ENCODE measurements at places on chromosomes 12 and 14. TPM values are rescaled to one million over a fixed set of nuclear protein-coding genes. Genes with fewer than 3 reads are reported as not detected.

The LRFN5 gene
- 197 TPM for total RNA-seq

The KRT86 gene
- not detected for total RNA-seq

The CLEC4D gene
- not detected for total RNA-seq

The DYRK4 gene
- 19.4 TPM for total RNA-seq

The ADAMTS20 gene
- not detected for total RNA-seq

The PLXNC1 gene
- total RNA-seq = 14.2 TPM

- H3K4me1 ChIP-seq = peaks cover 11% of the 10 kb centered on the region
- no peaks in the 10 kb centered on the region for H3K27me3 ChIP-seq
- H3K4me3 ChIP-seq = no peak overlapping the region
- H3K27ac ChIP-seq = no peak overlapping the region
- no peak for DNase-seq
- no peaks in the 10 kb centered on the region for H3K36me3 ChIP-seq
These were observed 41.8 kb upstream of the SMUG1 start for GRCh38 chr12:54230555-54230954.

DNA sequence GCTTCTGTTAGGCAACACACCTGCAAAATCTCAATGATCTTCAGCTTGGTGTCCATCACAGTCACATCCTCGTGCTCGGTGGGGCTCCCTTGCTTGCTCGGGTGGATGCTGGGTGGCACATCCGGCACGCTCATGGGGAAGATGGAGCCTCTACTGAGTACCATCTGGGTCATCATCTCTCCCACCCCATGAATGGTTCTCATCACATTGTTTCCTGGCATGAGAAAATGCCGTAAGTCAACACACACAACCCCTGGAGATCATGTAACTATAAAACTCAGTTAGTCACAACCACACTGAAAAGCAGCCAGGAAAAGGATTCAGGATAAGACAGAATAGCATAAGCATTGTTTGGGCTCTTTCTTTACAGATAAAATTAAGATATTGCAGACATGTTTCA is 201.1 kb downstream of the ITPR2 start:
- H3K4me1 ChIP-seq = peaks cover 7% of the 10 kb centered on the region
- no peak for DNase-seq
- H3K4me3 ChIP-seq = no peak overlapping the region
- H3K27me3 ChIP-seq = no peaks in the 10 kb centered on the region
- H3K36me3 ChIP-seq = no peaks in the 10 kb centered on the region

- no peaks in the 10 kb centered on the region for H3K27me3 ChIP-seq
- DNase-seq = no peak
- H3K36me3 ChIP-seq = no peaks in the 10 kb centered on the region
- H3K27ac ChIP-seq = peak overlapping the region; percentile 98
- peaks cover 16% of the 10 kb centered on the region for H3K4me1 ChIP-seq
These were observed 1.4 kb downstream of the DENND5B start for GRCh38 chr12:31589598-31589903.

DNA sequence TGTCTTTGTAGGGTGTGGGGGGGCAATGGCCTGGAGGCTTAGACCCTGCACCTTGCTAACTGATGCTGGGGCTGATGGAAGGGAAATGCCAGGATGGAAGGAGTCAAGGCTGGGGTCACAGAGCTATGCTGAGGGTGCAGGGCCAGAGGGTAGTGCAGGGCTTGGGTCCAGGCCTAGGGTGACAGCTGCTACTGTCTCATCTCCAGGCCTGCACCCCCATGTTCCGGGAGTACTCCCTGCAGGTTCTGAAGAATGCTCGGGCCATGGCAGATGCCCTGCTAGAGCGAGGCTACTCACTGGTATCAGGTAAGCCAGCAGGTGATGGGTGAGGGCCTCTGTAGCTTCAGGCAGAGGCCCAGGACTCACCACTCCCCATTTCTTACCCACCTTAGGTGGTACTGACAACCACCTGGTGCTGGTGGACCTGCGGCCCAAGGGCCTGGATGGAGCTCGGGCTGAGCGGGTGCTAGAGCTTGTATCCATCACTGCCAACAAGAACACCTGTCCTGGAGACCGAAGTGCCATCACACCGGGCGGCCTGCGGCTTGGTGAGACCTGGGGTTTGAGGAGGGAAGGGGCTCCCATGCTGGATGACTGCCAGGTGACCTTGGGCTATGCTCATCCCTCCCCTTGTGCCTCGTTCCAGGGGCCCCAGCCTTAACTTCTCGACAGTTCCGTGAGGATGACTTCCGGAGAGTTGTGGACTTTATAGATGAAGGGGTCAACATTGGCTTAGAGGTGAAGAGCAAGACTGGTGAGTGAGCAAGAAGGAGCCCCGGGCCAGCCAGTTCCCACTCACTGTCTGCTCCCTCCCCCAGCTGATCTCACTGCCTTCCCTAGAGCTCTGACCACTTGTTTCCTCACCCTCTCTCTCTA is 4.1 kb downstream of the SHMT2 start:
- no peak for DNase-seq
- H3K4me1 ChIP-seq = peaks cover 59% of the 10 kb centered on the region
- H3K4me3 ChIP-seq = no peak overlapping the region
- H3K36me3 ChIP-seq = peaks cover 32% of the 10 kb centered on the region

GRCh38 chr12:1531654-1532374 is 62.6 kb downstream of the FBXL14 start:
- H3K4me3 ChIP-seq = peak overlapping the region; percentile 60
- no peak overlapping the region for H3K27ac ChIP-seq
- peaks cover 10% of the 10 kb centered on the region for H3K4me1 ChIP-seq
- H3K27me3 ChIP-seq = no peaks in the 10 kb centered on the region

GRCh38 chr12:39886106-39886505 is 219.8 kb downstream of the SLC2A13 start:
- H3K4me3 ChIP-seq = no peak overlapping the region
- DNase-seq = no peak
- H3K4me1 ChIP-seq = no peaks in the 10 kb centered on the region
- no peak overlapping the region for H3K27ac ChIP-seq

DNA sequence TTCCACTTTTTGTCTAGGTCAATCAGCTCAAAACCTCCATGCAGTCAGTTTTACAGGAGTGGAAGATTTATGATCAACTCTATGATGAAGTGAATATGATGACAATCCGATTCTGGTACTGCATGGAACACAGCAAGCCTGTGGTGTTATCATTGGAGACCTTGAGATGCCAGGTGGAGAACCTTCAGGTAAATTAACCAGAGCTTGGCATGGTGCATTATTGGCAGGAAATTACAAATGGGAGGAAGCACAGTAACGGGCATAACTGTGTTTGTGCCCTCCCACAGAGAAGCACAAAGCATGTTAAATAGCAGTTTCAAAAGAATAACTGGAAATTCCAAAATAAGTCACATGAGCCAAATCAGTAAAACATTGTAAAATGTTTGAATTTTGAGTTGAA is 135.6 kb downstream of the ESR2 start:
- no peak overlapping the region for H3K27ac ChIP-seq
- no peak overlapping the region for H3K4me3 ChIP-seq
- H3K4me1 ChIP-seq = no peaks in the 10 kb centered on the region
- DNase-seq = no peak
- no peaks in the 10 kb centered on the region for H3K36me3 ChIP-seq

DNA sequence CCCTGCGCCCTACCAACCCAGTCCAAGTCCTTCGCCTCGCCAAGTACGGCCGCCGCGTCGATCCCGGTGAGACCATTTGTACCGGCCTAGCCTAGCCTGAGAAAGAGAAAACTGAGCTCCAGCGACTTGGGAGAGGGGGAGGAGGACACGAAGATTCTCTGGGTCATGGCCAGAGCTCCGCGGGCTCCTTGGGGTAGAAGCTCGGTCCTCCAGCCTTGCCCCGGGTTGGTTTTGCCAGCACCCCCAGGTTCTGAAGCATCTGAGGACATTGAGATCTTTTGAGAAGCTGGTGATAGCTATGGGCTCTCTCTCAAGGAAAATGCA is 7.3 kb downstream of the LHX5 start:
- peaks cover 49% of the 10 kb centered on the region for H3K4me1 ChIP-seq
- peak overlapping the region; percentile 21 for H3K4me3 ChIP-seq
- no peaks in the 10 kb centered on the region for H3K36me3 ChIP-seq
- DNase-seq = no peak

DNA sequence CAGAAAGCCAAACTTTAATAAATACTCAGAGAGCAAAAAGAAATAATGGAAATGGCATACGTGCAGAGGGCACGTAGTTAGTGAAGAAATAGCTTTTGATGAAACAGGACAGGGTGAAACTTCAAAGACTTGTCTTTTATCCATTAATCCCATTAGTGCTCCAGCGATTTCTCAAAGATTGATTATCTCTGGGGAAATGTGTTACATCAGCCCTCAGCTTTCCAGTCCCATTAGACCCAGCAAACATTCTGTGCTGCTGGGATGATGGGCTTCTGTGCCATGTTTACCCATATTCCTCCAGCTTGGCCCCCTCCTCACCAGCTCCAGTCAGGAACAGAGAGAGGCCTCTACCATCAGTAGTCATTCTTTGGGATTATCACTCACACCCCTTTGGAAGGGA is 113.1 kb downstream of the CACNA1C start:
- H3K27me3 ChIP-seq = no peaks in the 10 kb centered on the region
- no peak for DNase-seq
- no peak overlapping the region for H3K27ac ChIP-seq
- peaks cover 45% of the 10 kb centered on the region for H3K4me1 ChIP-seq

DNA sequence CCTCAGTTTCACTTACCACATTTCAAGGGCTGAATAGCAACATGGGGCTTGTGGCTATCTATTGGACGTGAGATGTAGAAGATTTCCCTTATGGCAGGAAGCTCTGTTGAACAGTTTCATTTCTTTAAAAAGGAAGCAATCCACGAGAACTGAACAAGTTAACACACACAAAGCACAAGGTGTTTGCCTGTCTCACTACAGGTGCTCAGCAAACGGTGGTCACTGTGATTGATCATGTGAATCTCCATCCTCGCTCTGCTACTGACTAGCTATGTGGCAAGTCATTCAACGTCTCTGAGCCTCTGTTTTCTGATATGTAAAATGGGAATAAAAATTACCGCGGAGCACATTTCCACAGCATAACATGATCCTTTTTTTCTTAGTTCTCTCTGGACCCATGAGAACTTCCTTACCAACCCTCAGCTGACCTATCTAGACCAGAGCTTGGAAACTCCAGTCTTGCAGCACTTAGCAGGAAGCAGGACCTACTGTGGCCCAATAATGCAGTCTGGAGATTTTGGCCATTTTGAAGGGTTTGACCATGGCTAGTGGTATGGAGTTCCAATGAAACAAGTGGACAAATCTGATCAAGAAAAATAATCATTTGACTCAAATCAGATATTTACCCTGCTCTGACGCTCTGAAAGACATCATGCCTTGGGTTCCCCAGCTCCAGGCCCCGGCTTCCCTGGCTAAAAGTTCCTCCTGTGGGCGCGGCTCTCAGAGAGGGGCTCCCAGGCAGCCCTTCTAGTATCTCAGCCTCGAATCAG is 278.8 kb downstream of the ZFP36L1 start:
- peak; percentile 32 for DNase-seq
- peak overlapping the region; percentile 84 for H3K27ac ChIP-seq
- H3K4me1 ChIP-seq = peaks cover 83% of the 10 kb centered on the region
- no peaks in the 10 kb centered on the region for H3K27me3 ChIP-seq
- no peaks in the 10 kb centered on the region for H3K36me3 ChIP-seq
- no peak overlapping the region for H3K4me3 ChIP-seq

DNA sequence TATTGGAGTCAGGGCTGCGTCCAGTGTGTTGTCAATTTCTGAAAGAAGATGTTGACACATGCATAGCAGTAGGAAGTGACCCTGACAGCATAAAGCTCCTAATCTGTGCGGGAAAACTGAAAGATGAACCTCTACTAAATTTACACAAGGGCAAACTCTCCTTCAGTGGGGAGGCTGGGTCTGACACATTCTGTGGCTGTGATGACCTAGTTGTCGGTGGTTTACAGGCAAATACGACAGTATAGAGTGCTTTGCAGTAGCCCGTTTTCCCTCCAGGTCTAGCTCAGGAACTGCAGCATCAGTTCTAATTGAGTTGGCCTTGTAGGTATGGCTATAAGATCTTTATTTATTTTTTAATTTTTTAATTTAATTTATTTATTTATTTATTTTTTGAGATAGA is 14.8 kb upstream of the GABARAPL1 start:
- H3K27me3 ChIP-seq = no peaks in the 10 kb centered on the region
- no peak for DNase-seq
- H3K4me1 ChIP-seq = no peaks in the 10 kb centered on the region

- H3K27me3 ChIP-seq = no peaks in the 10 kb centered on the region
- no peak overlapping the region for H3K27ac ChIP-seq
- no peak overlapping the region for H3K4me3 ChIP-seq
- H3K36me3 ChIP-seq = peaks cover 22% of the 10 kb centered on the region
- DNase-seq = no peak
These were observed 8.6 kb downstream of the NR4A1 start for GRCh38 chr12:52059582-52060497.

GRCh38 chr12:3247077-3247476 is 169.9 kb downstream of the TSPAN9 start:
- no peak for DNase-seq
- H3K4me1 ChIP-seq = peaks cover 17% of the 10 kb centered on the region
- no peaks in the 10 kb centered on the region for H3K27me3 ChIP-seq

DNA sequence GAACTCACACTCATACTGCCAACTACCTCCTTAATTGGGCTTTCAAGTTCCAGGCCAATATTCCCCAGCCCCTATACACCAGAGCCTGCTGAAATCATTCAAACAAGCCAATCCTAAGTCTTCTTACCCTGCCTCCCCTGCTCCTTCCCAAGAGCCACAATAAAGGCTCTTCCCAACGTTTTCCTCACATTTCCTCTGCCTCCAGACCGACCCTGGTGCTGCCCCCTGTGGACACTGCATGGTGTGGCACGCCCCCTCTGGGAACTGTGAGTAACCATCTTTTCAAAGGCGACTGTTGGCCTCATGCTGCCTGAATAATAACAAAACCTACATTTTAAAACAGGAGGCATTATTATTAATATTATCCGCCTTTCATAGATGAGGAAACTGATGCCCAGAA is 111.6 kb upstream of the NOS1 start:
- no peak overlapping the region for H3K4me3 ChIP-seq
- H3K27ac ChIP-seq = no peak overlapping the region
- no peaks in the 10 kb centered on the region for H3K27me3 ChIP-seq
- no peak for DNase-seq
- no peaks in the 10 kb centered on the region for H3K36me3 ChIP-seq
- H3K4me1 ChIP-seq = no peaks in the 10 kb centered on the region
